ENCODE measurements at places on chromosomes 12 and 14. TPM values are rescaled to one million over a fixed set of nuclear protein-coding genes. Genes with fewer than 3 reads are reported as not detected.

B3GNT4 gene
- total RNA-seq = 0.34 TPM

POTEG gene
- not detected for total RNA-seq

PLD4 gene
- total RNA-seq = not detected

B4GALNT1 gene
- total RNA-seq = 21.6 TPM

PLBD1 gene
- 1.5 TPM for total RNA-seq

HOXC10 gene
- 15.3 TPM for total RNA-seq

CSRP2 gene
- total RNA-seq = 90.2 TPM

PCED1B gene
- total RNA-seq = 2.8 TPM

NAV3 gene
- 28.3 TPM for total RNA-seq

BHLHE41 gene
- total RNA-seq = 7.4 TPM

KCNC2 gene
- total RNA-seq = not detected

KRT5 gene
- not detected for total RNA-seq

RND1 gene
- total RNA-seq = not detected

MOAP1 gene
- total RNA-seq = 9.8 TPM

USP44 gene
- total RNA-seq = 0.02 TPM

TAS2R30 gene
- not detected for total RNA-seq

MYL2 gene
- total RNA-seq = not detected

SERPINA10 gene
- not detected for total RNA-seq

SDSL gene
- total RNA-seq = 6.7 TPM

MGP gene
- 12.6 TPM for total RNA-seq

GALNT6 gene
- total RNA-seq = 31.4 TPM

NOXRED1 gene
- not detected for total RNA-seq

TAS2R43 gene
- total RNA-seq = 0.25 TPM

SLC5A8 gene
- total RNA-seq = 0.05 TPM

IAPP gene
- total RNA-seq = not detected
